Effector memory CD4-positive, alpha-beta T cell (primary cell): ENCODE measurements at places on chromosomes 1 and 21.

GRCh38 chr1:155457266-155457665 is 105.3 kb downstream of the ASH1L start:
- H3K27me3 ChIP-seq, result no peaks in the 10 kb centered on the region
- no peak overlapping the region for H3K27ac ChIP-seq
- H3K4me3 ChIP-seq, result no peak overlapping the region
- H3K36me3 ChIP-seq, result peaks cover 35% of the 10 kb centered on the region
- no peaks in the 10 kb centered on the region for H3K4me1 ChIP-seq

DNA sequence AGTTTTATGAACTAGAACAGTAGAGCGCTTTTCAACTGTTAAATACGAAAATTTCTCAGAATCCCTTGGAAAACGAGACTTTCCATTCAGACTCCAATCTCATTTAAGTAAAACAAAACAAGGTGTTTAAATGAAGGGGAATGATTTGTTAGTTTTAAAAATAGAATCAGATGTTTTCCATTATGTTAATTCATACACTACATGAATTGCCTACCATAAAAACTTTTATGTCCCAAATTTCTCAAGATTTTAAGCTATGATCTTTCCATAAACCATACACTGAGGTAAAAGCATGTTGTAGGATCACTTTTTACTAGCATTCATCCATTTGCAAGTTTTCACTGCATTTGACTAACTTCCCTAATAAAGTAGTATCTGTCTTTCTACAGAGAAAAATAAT is 180.3 kb upstream of the ZP4 start:
- H3K27me3 ChIP-seq, result no peaks in the 10 kb centered on the region
- H3K4me3 ChIP-seq, result no peak overlapping the region
- H3K36me3 ChIP-seq, result no peaks in the 10 kb centered on the region
- no peaks in the 10 kb centered on the region for H3K4me1 ChIP-seq
- no peak overlapping the region for H3K27ac ChIP-seq

GRCh38 chr1:193729429-193729828 is 543.0 kb upstream of the B3GALT2 start:
- no peaks in the 10 kb centered on the region for H3K27me3 ChIP-seq
- no peak for DNase-seq
- H3K36me3 ChIP-seq, result no peaks in the 10 kb centered on the region
- no peak overlapping the region for H3K4me3 ChIP-seq

DNA sequence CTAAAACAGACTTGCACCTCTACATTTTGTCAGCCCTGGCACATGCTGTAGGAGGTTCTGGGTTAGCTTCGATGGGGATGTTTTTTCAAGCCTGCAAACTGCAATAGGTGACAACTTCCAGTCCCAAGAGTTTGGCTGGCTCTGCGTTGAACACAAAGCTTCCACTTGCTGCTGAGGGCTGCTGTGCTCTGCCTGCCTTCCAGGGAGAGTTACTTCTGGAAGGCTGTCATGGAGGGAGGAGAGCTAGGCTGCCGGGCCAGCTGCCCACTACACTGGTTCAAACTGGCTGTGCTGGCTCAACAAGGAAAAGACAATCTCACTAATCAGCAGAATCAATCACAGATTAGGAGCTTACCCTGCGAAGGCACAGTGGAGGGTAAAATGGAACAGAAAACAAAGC is 46.7 kb upstream of the PPP2R5A start:
- H3K4me1 ChIP-seq, result no peaks in the 10 kb centered on the region
- H3K4me3 ChIP-seq, result no peak overlapping the region
- H3K27me3 ChIP-seq, result no peaks in the 10 kb centered on the region

GRCh38 chr1:91428182-91428798 is 23.7 kb upstream of the HFM1 start:
- no peaks in the 10 kb centered on the region for H3K4me1 ChIP-seq
- H3K36me3 ChIP-seq, result no peaks in the 10 kb centered on the region
- no peak for DNase-seq
- no peak overlapping the region for H3K27ac ChIP-seq
- no peaks in the 10 kb centered on the region for H3K27me3 ChIP-seq

- H3K4me1 ChIP-seq, result no peaks in the 10 kb centered on the region
- DNase-seq, result no peak
- H3K4me3 ChIP-seq, result no peak overlapping the region
- no peaks in the 10 kb centered on the region for H3K27me3 ChIP-seq
- H3K36me3 ChIP-seq, result no peaks in the 10 kb centered on the region
These were observed 113.9 kb downstream of the GLIS1 start for GRCh38 chr1:53625049-53625448.

DNA sequence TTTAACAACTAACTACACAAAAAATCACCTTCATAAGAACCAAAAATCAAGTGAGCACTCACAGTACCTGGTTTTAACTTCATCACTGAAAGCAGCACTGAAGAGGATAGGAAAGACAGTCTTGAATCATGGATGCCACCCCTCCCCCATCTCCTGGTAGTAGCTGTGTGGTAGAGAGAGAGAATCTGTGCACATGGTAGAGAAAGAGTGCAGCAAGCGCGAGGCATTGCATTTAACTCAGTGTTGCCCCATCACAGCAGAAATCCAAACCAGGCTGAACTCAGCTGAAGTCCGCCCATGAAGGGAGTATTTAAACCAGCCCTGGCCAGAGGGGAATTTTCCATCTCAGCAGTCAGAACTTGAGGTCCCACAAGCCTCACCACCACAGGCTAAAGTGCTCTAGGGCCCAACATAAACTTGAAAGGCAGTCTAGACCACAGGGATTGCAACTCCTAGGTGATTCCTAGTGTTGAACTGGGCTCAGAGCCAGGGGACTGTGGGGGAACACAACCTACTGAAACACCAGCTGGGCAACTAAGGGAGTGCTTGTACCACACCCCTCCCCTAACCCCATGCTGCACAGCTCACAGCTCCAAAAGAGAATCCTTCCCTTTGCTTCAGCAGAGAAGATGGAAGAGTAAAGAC is 38.4 kb downstream of the VAV3 start:
- no peak overlapping the region for H3K27ac ChIP-seq
- no peak overlapping the region for H3K4me3 ChIP-seq
- no peaks in the 10 kb centered on the region for H3K36me3 ChIP-seq
- no peaks in the 10 kb centered on the region for H3K4me1 ChIP-seq

GRCh38 chr1:145992502-145992936 is 3.9 kb downstream of the TXNIP start:
- peak overlapping the region; percentile 15 for H3K27ac ChIP-seq
- H3K4me3 ChIP-seq, result peak overlapping the region; percentile 95
- H3K4me1 ChIP-seq, result peaks cover 10% of the 10 kb centered on the region
- no peaks in the 10 kb centered on the region for H3K27me3 ChIP-seq

GRCh38 chr21:43959231-43960116 is 52.6 kb upstream of the TRAPPC10 start:
- peaks cover 26% of the 10 kb centered on the region for H3K36me3 ChIP-seq
- H3K27ac ChIP-seq, result no peak overlapping the region
- no peak for DNase-seq
- H3K4me1 ChIP-seq, result no peaks in the 10 kb centered on the region
- no peaks in the 10 kb centered on the region for H3K27me3 ChIP-seq

- H3K4me3 ChIP-seq, result peak overlapping the region; percentile 33
- no peak overlapping the region for H3K27ac ChIP-seq
- H3K36me3 ChIP-seq, result no peaks in the 10 kb centered on the region
These were observed 14.7 kb upstream of the KCNE1 start for GRCh38 chr21:34526618-34527290.

DNA sequence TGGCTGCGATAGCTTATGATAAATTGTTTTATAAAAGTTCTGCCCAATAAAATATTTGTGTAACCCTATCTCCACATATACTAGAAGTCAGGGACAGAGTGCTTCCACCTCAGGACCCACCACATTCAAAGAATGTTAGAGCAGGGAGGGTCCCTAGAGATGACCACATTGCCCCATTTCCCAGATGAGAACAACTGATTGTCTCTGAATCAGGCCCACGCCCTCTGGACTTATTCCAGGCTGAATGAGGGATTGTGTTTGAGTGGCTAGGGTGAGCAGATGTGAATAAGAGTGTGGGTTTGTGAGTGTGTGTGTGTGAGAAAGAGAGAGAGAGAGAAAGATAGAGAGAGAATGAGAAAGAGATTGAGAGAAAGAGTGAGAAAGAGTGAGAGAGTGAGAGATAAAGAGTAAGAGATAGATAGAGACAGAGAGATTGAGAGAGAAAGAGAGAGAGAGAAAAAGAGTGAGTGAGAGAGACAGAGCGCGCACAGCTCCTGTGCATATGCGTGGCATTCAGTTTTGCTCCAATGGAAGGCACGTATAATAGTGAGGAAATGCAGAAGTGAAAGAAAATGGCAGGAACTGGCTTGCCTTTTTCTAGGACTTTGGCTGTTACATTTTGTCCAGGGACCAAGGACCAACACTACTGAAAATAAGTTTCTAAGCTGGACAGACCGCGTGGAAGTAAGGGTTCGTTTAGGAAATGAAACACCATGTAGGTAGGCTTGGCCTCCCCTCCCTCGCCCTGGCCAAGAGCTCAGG is 94.1 kb downstream of the ABCA4 start:
- no peaks in the 10 kb centered on the region for H3K36me3 ChIP-seq
- H3K4me1 ChIP-seq, result no peaks in the 10 kb centered on the region
- H3K27ac ChIP-seq, result no peak overlapping the region
- H3K4me3 ChIP-seq, result no peak overlapping the region
- DNase-seq, result no peak

DNA sequence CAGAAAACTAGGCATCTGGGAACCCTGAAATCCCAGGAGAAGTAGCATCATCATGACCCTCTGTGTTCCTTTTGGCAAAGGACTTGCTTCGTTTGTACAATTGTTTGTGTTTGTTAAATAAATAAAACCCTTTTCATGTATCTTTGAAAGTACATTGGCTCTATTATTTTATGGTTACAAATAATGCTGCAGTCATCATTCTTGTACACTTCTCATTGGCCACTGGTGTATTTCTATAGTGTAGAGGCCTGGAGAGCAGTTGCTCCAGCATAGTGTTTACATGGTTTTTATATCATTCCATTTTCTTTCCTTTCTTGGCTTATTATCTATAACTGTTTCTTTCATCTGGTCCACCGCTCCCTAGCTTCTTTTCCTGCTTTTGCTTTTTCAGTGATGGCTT is 253.3 kb downstream of the FAM72C start:
- no peak overlapping the region for H3K27ac ChIP-seq
- H3K4me1 ChIP-seq, result no peaks in the 10 kb centered on the region
- no peak overlapping the region for H3K4me3 ChIP-seq
- H3K27me3 ChIP-seq, result peaks cover 4% of the 10 kb centered on the region

GRCh38 chr1:65092691-65093090 is 55.3 kb upstream of the AK4 start:
- H3K36me3 ChIP-seq, result no peaks in the 10 kb centered on the region
- H3K27ac ChIP-seq, result no peak overlapping the region
- no peak for DNase-seq
- H3K4me3 ChIP-seq, result no peak overlapping the region
- H3K4me1 ChIP-seq, result no peaks in the 10 kb centered on the region

- no peak for DNase-seq
- H3K27me3 ChIP-seq, result no peaks in the 10 kb centered on the region
- H3K36me3 ChIP-seq, result no peaks in the 10 kb centered on the region
- no peak overlapping the region for H3K27ac ChIP-seq
These were observed 142.9 kb upstream of the ATP1B1 start for GRCh38 chr1:168963601-168964000.

DNA sequence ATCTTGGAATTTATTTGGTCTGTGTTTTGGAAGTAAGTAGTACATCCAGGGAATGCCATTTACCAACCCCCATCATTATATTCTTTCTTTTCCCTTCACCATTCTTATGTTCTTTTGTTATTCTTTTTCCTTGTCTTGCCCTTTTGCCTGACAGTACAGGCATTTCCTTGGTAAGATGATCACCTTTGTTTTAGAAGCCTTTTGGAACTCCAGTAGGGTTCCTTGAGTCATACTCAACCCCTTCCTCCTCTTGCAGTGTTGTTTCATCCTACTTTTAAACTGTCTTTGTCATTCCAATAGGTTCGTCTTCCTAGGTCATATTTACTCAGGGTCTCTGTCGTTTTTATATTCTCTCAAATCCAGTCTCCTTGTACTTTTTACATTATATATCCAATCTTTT is 9.2 kb downstream of the MRPS21 start:
- H3K4me1 ChIP-seq, result no peaks in the 10 kb centered on the region
- H3K27me3 ChIP-seq, result no peaks in the 10 kb centered on the region
- no peak overlapping the region for H3K4me3 ChIP-seq
- no peak for DNase-seq

DNA sequence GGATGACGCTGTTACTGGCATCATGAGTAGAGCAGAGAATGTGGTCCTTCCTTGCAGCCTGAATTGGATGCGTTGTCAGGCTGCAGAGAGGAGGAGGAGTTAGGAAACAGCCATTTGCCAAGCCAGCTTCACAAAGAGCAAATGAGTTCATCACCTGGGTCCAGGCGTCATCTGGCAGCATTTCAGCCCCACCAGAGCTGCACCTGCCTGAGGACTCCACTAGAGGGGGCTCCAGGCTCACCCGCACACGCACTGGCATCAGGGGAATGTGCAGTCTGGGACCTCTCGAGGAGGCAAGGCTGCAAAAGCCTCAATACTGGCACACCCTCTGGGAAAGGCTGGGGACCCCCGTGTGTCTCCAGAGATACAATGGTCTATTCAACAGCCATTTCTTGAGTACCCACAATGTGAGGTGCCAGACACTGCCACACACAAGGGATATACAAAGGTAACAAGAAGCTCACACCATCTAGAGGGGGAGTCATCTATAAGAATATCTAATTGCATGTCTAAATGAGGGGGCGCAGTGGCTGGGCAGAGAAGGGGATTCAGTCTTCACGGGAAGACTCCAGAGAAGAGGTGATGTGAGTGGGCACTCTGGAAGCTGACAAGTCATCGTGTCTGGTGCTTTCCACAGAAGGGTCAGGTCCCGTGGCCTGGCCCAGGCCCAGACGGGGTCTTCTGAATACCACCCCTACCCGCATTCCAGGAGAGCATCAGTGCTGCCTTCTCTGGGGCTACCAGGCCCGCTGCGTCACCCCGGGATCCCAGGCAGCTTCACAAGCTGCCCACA is 53.5 kb upstream of the CNTN2 start:
- H3K4me3 ChIP-seq, result no peak overlapping the region
- H3K4me1 ChIP-seq, result no peaks in the 10 kb centered on the region
- H3K27me3 ChIP-seq, result no peaks in the 10 kb centered on the region
- no peaks in the 10 kb centered on the region for H3K36me3 ChIP-seq
- DNase-seq, result peak; percentile 6
- H3K27ac ChIP-seq, result no peak overlapping the region

DNA sequence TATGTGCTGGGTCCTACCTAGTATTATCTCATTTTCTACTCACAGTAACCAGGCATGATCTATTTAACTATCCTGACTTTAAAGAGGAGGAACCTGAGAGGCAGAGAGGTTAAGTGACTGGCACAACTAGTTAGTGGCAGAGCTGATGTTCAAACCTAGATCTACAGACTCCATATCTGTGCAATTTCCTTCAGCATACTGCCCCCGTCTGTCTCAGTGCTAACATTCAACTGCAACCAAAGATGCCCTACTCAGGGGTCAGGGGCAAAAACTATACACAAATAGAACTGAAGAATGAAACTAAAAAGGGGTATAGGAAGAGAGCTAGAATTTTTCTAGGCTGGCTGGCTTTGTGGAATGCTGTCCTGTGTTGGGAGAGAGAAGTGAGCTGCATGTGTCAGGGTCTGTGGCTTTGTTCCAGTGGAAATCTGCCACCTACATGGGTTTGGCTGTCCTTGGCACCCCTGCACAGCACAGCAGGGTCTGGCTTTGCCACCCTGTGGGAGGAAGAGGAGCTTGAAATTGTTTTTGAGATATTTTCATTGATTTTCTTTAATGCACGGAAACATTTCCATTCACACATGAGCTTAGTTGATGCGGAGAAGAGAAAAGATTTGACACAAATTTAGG is 368.5 kb downstream of the RPS6KC1 start:
- no peak for DNase-seq
- H3K36me3 ChIP-seq, result no peaks in the 10 kb centered on the region
- no peak overlapping the region for H3K4me3 ChIP-seq
- no peaks in the 10 kb centered on the region for H3K4me1 ChIP-seq
